ENCODE measurements at places on chromosomes 6 and 20.

DNA sequence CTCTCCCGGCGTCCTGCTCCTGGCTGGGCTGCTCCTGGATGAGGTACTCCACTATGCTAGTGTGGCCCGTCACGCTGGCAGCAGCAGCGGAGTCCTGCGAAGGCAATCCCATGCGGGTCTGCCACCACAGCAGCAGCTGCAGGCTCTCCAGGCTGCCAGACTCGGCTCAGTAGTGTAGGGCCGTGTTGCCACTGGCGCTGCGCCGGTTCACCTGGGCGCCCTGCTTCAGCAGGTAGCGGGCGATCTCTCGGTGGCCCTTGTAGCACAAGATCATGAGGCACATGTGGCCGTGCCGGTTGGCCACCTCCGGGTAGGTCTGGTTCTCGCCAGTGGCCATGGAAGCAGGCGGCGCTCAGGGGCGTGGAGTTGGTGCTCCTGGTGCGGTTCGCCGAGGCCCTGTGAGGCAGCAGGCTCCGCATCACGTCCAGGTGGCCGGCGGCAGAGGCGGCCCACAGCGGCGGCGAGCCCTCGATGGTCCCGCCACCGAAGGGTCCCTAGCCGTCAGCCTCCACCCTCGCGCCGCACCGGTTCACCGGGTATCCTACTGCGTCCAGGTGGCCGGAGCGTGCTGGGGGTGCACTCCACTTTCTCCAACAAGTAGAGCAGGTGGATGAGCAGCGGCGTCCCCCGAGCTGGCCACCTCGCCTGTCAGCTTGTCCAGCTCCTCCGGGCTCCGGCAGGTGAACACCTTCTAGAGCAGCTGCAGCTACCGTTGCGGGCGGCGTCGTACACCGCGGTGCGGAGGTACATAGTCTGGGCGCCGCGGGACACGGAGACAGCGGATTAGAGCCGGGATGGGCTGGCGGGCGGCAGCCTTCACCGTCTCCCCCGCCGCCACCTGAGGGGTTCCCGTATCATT is 19.8 kb downstream of the RFPL4B start:
- DNase-seq, result peak; percentile 81

GRCh38 chr20:63098195-63098810 is 91.5 kb upstream of the BHLHE23 start:
- DNase-seq, result peak; percentile 66

- no peak for DNase-seq
These were observed 8.3 kb downstream of the NT5E start for GRCh38 chr6:85458184-85458583.

GRCh38 chr6:89597988-89598387 is 40.6 kb downstream of the LYRM2 start:
- DNase-seq, result no peak

GRCh38 chr6:153085239-153085638 is 45.8 kb downstream of the RGS17 start:
- no peak for DNase-seq

DNA sequence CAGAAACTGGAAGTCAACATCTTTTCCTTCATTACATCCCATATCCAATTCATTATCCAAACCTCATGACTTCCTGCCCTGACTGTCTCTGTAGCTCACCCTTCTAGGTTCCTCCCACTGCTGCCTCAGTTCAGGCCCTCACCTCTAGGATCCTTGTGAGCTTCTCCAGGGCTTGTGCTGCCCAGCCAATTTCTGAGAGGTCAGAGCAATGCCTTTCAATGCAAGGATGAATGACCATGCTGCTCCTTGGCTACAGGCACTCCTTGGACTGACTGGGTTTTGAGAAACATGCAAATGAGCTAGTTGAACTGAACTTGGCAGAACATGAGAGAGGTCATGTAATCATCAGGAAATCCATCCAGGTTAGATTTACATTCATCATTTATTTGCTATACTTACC is 173.4 kb downstream of the KIF16B start:
- DNase-seq, result no peak

- DNase-seq, result no peak
These were observed 35.2 kb downstream of the ILRUN start for GRCh38 chr6:34661357-34661756.
